ENCODE measurements at places on chromosomes 1 and 21.

DNA sequence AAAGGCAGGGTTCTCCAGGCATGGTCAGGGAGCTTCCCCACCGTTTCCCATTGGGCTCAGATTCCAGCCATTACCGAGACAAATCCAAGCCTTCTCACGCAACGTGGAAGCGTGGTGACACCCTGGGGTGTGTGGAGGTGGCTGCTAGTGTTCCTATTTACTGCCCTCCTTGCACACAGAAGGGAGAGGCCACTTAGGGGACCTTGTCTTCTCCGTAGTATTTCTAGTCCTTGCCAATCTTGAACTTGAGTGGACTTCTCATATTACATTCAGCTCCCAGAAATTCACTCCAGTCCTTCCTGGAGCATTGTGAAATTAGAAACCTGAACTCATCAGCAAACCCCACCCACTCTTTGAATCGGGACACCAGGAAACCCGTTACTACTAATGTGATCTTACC is 131.6 kb downstream of the AJAP1 start:
- DNase-seq, result no peak

DNA sequence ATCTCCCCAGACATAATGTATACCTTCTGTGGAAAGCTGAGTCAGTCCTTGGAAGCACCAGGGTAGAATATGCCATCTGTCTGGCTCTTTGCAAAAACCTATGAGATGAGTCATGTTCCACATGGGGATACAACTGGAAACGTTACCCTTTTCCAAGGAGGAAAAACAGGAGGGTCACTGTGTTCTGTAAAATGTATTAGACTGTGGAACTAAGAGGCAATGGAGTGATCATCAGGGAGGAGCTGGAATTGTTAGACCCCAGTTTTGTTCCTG is 16.1 kb upstream of the PSMD4 start:
- DNase-seq, result no peak

- no peak for DNase-seq
Measured at GRCh38 chr1:41670217-41670957, 185.9 kb upstream of the EDN2 start.

- DNase-seq, result no peak
Measured at GRCh38 chr21:41765973-41766882, 624 bp downstream of the RIPK4 start.

- no peak for DNase-seq
Measured at GRCh38 chr1:216607067-216607697, 116.0 kb downstream of the ESRRG start.

GRCh38 chr1:226656601-226657277 is 82.3 kb downstream of the ITPKB start:
- peak; percentile 57 for DNase-seq

DNA sequence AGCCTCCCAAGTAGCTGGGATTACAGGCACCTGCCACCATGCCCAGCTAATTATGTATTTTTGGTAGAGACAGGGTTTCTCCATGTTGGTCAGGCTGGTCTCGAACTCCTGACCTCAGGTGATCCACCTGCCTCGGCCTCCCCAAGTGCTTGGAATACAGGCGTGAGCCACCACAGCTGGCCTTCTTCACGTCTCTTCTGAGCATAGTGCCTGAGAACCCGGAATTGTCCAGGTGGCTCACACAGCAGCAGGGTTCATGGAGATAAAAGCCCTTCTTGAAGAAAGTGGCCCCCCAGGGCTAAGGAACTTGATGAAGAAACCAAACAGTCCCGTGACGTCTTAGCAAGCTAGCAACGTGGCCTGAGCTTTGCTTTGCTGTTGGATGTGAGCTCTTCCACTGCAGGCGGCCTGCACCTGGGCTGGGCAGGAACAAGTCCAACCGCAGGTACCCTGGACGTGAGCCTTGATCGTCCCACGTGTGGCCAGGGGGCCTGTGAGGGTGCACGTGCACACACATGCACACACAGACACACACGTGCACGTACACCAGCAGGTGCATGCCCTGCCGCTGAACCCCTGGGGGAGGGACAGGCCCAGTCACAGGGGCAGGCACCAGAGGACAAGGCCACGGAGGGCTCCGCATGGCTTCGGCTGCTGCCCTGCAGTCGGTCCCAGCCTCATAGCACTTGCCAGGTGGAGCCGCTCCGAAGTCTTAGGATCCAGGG is 23.4 kb upstream of the TRAPPC10 start:
- no peak for DNase-seq

GRCh38 chr1:36269408-36269838 is 36.7 kb upstream of the SH3D21 start:
- DNase-seq, result no peak

- DNase-seq, result no peak
Measured at GRCh38 chr1:240363315-240363714, 248.6 kb downstream of the GREM2 start.

DNA sequence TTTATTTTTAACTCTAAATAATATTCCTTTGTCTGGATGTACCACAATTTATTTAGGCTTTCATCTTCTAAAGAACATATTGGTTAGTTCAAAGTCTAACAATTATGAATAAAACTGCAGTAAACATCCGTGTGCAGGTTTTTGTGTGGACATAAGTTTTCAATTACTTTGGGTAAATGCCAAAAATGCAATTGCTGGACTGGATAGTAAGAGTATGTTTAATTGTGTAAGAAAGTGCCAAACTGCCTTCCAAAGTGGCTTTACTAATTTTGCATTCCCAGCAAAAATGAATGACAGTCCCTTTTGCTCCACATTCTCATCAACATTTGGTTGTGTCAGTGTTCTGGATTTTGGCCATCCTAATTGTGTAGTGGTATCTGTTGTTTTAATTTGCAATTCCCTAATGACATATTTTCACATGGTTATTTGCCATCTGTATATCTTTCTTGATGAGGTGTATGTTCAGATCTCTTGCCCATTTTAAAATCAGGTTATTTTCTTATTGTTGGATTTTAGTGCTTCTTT is 113.8 kb downstream of the DPYD start:
- DNase-seq, result no peak

- DNase-seq, result no peak
Measured at GRCh38 chr1:240207073-240207709, 115.5 kb downstream of the FMN2 start.

DNA sequence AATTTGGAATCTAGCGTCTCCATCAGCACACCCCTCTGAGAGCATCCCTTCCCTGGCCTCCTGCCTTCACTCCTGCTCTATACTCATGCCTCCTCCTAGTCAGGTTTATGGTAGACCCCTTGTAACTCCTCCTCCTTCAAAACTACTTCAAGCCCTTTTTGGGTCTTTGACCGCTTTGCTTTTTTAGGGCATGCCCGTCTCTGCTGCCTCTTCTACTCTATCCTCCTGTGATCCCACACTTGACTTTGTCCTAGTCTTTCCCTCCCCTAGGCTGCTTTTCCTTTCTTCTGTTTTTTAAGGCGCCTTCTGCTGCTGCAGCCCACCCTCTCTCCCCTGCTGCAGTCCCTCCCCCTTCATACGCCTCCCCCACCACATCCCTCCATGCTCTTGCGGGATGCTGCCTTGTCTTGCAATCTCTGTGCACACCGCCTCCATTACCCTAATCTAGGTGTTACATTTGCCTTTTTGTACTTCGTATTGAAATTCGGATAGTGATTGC is 1.5 kb downstream of the SNX27 start:
- DNase-seq, result no peak

GRCh38 chr1:208564466-208564865 is 320.3 kb upstream of the PLXNA2 start:
- DNase-seq, result no peak

- DNase-seq, result no peak
Measured at GRCh38 chr1:67732750-67733151, 47.8 kb downstream of the GADD45A start.

DNA sequence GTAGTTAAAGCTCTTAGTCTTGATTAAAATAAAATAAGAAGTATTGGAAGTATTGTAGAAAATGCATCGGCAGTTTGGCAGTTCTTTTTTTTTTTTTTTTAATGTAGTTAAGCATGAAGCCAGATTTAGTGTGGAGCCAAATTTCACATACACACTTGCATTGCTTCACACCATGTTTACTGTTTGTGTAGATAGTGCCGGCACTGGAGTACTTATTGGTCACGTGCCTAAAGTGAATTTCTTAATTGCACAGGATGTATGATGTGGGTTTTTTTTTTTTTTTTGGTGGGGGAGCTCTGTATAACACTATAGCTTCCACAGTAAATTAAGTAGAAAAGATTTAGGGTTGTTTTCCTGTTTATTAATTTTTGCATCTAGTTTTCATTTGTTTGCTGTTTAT is 21.2 kb upstream of the TMEM61 start:
- DNase-seq, result no peak

DNA sequence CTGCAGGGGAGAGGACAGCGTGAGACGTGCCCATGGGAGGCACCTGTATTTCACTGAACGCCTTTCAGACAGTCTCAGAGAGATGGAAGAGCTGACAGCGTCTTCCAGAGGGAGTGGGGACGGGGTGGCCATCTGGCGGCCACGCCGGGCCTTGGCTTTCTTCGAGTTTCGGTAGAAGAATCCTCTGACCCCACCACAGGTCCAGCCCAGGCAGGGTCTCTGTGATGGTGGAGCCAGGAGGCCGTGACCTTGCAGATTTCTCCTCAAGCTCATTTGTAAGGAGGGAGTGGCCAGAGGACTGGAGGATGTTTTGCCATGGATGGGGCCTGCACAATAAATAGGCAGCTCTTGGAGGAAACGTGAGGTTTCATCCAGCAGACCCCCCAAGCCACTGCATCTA is 47.6 kb upstream of the ADARB1 start:
- DNase-seq, result no peak

GRCh38 chr21:44582055-44582454 is 1.7 kb upstream of the KRTAP10-5 start:
- DNase-seq, result no peak

DNA sequence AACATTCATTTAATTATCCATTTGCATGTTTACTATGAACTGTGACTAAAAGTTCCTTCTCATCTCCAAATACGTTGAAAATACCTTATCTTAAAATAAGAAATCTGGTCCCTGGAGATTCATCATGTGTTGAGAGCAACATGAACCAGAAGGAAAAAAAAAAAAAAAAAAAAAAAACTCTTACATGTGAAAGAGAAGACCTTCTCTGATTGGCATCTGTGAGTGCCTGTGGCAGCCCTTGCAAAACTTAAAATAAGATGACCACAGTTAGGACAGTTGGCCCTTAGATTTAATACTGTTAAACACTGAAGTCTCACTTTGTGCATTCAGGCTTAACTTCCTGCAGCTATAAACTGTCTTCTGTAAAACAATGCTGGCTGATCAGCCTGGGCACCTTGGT is 1395.2 kb upstream of the ADGRL4 start:
- DNase-seq, result no peak

GRCh38 chr1:22412932-22413727 is 38.5 kb upstream of the ZBTB40 start:
- DNase-seq, result no peak

GRCh38 chr1:169670836-169671235 is 40.6 kb downstream of the SELL start:
- no peak for DNase-seq

GRCh38 chr1:153572569-153573015 is 6.9 kb upstream of the S100A2 start:
- DNase-seq, result peak; percentile 35

DNA sequence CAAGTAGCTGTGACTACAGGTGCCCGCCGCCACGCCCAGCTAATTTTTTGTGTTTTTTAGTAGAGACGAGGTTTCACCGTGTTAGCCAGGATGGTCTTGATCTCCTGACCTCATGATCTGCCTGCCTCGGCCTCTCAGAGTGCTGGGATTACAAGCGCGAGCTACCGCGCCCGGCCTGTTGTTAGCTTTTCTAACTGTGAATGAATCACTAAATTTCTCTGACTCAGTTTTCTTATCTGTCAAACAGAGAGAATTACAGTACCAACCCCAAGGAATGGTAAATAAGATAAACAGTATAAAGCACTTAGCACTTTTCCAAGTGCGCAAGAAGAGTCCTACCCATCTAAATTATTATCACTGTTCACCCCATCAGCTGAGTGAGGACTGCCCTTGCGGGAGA is 193.6 kb downstream of the VAV3 start:
- no peak for DNase-seq

GRCh38 chr1:179095377-179095776 is 13.5 kb downstream of the TOR3A start:
- no peak for DNase-seq

- DNase-seq, result no peak
Measured at GRCh38 chr1:162303004-162303344, 73.7 kb downstream of the SPATA46 start.

DNA sequence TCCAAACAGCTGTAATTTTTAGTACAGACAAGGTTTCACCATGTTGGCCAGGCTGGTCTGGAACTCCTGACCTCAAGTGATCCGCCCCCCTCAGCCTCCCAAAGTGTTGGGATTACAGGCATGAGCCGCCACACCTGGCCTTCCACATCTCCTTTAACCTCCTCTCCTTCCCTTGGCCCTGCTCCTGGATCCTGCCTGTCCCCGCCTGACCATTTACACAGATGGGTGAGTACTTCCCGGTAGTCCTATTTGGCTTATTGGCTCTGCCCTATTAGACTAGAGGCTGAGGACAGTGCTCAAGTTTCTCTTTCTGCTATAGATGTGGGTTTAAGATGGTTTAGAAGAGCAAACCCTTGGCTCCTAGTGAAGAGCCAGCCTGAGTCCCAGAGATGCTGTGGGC is 7.1 kb downstream of the PTPN7 start:
- no peak for DNase-seq

Data from CD4-positive, alpha-beta T cell treated with Interleukin-4 for 4 hours (primary cell).